ENCODE measurements at places on chromosomes 11 and 22.

- DNase-seq = peak; percentile 21
These were observed 64.7 kb upstream of the CTSC start for GRCh38 chr11:88402192-88402715.

DNA sequence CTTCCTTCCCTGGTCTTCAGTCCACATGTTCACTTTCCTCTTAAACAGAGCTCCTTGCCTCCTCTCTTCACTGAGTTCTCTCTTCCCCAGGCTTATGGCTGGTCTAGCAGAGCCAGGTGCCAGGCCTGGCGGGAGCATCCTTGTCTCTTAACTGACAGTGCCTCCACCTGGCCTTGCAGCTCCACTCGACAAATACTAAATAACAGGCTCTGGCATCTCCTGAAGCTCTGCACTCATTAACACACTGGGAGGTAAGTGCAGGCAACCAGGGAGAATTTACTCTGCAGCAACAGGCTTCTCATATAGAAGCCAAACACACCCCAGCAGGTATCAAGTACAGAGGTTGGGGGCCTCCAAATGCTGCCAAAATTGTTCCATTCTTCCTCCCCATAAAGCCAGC is 438.1 kb downstream of the SOX6 start:
- DNase-seq = no peak

DNA sequence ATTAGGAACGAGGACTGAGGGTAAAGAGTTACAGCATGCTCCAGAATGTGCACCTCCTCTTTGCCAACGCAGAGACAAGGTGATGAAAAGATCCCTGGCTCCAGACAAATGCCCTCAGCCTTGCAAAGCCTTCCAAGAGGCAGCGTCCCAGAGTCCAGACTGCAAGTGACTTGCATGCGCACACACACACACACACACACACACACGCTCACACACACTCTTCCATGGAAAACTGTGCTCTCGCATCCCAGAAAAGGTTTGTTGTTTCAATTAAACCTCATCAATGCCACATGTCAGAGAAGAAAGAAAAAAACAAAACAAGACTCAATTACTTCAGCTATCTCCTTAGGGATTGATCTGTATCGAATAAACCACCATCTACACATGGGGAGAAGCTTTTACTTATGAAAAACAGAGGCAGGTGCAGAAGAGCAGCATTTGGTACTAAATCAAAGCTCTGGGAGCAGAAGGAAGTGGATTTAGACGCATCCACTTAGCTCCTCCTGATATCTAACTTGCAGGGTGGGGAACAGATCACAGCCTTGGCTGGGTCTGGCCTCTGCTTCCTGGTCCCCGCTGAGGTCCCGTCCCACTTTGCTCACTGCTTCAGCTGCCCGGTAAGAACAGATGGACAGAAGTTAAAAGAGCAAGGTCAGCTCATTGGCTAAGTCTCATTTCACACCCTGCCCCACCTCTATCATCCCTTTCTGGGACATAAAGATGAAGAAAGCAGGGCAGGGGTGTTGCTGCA is 249.8 kb upstream of the BLID start:
- no peak for DNase-seq

DNA sequence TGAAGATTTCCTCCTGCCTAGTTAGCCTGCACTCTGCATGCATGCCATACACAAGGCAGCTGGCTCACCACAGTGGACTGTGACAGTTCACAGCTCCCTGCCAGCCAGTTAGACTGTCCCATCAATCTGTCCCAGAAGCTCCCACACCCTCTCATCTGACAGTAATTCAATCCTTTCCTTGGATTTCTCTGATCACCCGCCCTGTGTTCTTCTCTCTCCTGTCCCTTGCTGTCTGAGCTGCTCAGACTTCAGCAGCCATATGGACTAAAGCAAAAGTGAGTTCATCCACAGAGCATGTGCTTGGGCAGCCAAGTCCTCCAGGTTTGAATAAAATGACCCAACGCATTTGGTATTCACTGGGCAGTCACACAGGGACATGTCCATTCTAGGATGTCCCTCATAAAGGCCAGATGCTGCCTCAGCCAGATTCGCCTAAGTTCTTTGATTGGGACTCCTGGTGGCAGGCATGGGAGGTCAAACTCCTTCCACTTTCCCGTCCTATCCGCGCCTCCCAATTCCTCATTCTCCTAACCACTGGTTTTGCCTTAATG is 54.5 kb upstream of the ZBTB44 start:
- no peak for DNase-seq

DNA sequence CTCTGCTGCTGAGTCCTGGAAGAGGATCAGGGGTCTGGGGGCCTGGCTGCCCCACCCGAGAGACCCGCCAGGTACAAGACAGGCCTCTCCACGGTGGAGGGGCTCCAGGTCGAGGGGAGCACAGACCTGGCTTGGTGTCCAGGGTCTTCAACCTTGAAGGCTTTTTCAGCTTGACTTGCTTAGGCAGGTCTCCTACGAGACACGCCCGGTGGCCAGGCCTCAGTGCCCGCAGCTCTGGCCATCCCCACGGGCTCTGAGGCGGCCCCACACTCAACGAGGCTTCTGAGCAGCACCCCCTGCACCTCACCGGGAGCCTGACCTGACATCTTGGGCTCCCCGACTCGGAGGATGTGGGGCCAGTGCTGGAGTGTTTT is 6.6 kb upstream of the PLXNB2 start:
- DNase-seq = no peak

- no peak for DNase-seq
These were observed 35.0 kb upstream of the PPARA start for GRCh38 chr22:46115388-46115678.

Measured in AG08396 (cell line).